ENCODE measurements at places on chromosomes 11 and 22.

- DNase-seq = no peak
These were observed 6.0 kb upstream of the OR5B21 start for GRCh38 chr11:58513747-58514367.

GRCh38 chr11:47620836-47621378 lies 21.5 kb downstream of the MTCH2 start:
- no peak for DNase-seq

GRCh38 chr11:92087725-92088537 lies 136.7 kb upstream of the FAT3 start:
- no peak for DNase-seq

DNA sequence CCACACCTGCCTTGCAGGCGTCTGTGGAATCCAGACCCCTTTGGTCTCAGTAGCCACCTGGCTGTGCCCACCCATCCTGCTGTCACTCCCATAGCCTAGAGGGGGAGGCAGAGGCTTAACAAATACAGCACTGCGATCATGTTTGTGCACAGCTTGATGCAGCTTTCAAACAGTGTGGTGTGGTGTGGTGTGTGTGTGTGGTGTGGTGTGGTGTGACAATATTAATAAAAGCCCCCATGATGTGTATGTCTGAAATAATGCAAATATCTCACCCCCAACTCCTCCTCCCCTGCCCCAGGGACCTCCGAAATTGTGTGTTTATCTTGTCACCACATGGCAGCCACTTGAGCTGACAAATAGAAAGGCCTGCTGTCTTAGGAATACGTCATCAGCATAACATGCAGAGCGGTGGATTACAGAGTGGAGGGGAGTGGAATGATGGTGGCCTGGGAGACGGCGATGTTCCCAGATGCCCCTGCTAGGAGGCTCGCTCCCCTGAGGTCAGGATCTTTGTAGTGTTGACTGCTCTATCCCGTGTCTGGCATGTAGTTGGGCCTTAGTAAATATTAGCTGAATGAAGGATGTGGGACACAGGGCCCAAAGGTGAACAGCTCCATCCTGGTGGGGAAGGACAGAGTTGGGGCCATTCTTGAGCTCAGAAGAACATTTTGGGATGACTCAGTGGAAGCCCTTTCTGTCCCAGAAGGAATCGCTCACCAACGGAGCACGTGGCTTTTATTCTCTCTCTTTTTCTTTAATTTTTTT lies 2.8 kb downstream of the PDXP start:
- peak; percentile 59 for DNase-seq

DNA sequence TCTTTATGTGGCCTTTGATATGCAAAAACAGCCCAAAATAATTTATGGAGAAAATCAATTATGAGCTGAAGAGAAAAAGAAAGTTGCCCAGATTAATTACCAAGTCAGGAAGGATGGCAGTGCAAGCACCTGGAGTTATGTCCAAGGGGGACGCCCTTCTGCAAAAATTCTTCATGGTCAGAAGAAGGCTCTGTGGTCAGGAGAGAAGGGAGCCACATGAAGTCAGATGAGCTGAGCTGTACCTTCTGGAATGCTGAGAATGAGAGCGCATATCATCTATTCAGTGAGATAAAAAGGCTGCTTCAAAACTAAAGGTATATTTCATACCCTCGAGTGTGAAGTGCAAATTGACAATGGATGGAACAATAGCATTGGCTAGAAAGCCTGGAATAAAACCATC lies 607.4 kb downstream of the NTM start:
- no peak for DNase-seq

GRCh38 chr11:97354576-97354975 lies 964.8 kb downstream of the JRKL start:
- no peak for DNase-seq

- no peak for DNase-seq
These were observed 44.6 kb downstream of the SGSM3 start for GRCh38 chr22:40414838-40415505.

DNA sequence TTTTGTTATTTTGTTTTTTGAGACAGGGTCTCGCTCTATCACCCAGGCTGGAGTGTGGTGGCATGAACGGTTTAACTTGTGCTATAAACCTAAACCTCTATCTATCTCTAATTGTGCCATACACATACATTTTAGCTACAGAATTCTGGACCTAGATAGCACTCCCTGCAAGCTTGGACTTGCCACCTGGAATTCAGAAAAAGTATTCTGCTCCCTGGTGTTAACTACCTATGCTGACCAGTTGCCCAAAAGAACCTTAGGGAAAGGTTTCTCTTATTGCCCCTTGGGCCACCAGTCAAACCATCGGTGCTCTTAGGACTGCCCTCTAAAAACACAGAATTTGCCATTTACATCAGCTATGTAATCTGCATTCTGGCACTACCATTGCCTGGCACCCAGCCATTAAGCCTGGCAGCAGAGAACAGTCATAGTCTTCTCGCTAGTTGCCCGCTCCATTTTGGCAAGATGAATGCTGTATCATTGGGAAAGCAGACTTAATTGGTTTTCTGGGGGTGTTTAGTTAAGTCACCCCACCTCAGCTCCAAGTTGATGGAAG lies 55.3 kb downstream of the ETS1 start:
- DNase-seq = no peak

DNA sequence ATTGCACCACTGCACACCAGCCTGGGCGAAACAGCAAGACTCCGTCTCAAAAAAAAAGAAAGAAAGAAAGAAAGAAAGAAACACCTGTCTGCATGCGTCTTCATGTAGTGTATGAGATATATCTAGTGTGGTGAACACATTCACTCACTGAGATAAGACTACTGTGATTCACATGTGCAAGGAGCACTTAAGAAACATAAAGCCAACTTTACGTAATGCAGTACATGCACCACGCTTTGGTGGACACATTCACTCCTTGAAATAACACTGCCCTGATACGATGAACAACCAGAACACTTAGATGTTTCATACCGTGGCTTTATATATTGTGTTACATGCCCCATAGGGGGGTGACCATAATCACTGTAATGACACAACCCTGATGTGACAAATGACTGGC lies 96.0 kb downstream of the MICAL3 start:
- DNase-seq = no peak

DNA sequence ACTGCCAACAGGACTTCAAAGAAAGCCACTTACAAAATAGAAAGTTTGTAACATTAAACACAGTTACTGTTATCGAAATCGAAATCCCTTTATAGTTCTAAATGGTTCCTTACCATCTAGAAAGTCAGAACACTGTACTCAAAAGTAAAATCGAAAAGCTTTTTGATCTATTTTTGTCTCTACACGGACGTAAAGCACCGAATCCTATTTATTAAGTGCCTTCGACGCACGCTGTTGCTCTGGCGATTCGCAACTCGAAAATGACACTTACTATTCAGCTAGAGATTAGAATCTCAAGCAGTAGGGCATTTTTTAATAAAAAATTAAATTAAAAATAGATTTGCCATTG lies 78.3 kb downstream of the LARGE1 start:
- no peak for DNase-seq

GRCh38 chr11:130478881-130479280 lies 30.4 kb downstream of the ADAMTS15 start:
- DNase-seq = no peak

Measured in naive thymus-derived CD8-positive, alpha-beta T cell (primary cell).